Large intestine (tissue), 12 donors: ENCODE measurements at places on chromosomes 7 and 10.

DNA sequence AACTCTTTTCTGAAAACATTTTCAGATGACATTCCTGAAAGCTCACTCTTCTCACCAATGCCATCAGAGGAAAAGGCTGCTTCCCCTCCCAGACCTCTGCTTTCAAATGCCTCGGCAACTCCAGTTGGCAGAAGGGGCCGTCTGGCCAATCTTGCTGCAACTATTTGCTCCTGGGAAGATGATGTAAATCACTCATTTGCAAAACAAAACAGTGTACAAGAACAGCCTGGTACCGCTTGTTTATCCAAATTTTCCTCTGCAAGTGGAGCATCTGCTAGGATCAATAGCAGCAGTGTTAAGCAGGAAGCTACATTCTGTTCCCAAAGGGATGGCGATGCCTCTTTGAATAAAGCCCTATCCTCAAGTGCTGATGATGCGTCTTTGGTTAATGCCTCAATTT lies 16.5 kb downstream of the ANLN start:
- no peak overlapping the region for H3K4me3 ChIP-seq
- peaks cover 11% of the 10 kb centered on the region for H3K36me3 ChIP-seq
- no peak for DNase-seq
- no peaks in the 10 kb centered on the region for H3K27me3 ChIP-seq
- no peaks in the 10 kb centered on the region for H3K4me1 ChIP-seq
- no peak overlapping the region for H3K27ac ChIP-seq

DNA sequence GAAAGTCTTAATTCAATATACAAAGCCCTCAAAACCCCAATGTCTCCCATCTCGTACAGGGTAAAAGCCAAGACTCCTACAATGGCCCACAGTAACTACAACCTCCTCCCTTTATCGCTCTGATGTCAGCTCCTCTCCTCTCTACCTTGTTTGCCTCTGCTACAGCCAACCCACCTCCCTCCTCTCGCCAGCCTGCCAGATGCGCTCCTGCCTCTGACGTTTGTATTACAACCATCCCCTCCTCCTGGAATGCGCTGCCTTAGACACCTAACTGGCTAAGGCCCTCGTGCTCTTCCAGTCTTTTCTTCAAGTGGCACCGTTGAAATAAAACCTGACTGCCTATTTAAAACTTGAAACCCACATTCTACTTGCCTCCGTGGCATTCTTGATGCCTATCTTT lies 115.3 kb upstream of the MYO3A start:
- H3K4me1 ChIP-seq, result no peaks in the 10 kb centered on the region
- DNase-seq, result no peak
- H3K27ac ChIP-seq, result no peak overlapping the region
- no peak overlapping the region for H3K4me3 ChIP-seq

- no peaks in the 10 kb centered on the region for H3K36me3 ChIP-seq
- H3K27me3 ChIP-seq, result no peaks in the 10 kb centered on the region
- no peak overlapping the region for H3K27ac ChIP-seq
- no peaks in the 10 kb centered on the region for H3K4me1 ChIP-seq
These were observed 79.0 kb upstream of the CDK6 start for GRCh38 chr7:92915348-92915747.

DNA sequence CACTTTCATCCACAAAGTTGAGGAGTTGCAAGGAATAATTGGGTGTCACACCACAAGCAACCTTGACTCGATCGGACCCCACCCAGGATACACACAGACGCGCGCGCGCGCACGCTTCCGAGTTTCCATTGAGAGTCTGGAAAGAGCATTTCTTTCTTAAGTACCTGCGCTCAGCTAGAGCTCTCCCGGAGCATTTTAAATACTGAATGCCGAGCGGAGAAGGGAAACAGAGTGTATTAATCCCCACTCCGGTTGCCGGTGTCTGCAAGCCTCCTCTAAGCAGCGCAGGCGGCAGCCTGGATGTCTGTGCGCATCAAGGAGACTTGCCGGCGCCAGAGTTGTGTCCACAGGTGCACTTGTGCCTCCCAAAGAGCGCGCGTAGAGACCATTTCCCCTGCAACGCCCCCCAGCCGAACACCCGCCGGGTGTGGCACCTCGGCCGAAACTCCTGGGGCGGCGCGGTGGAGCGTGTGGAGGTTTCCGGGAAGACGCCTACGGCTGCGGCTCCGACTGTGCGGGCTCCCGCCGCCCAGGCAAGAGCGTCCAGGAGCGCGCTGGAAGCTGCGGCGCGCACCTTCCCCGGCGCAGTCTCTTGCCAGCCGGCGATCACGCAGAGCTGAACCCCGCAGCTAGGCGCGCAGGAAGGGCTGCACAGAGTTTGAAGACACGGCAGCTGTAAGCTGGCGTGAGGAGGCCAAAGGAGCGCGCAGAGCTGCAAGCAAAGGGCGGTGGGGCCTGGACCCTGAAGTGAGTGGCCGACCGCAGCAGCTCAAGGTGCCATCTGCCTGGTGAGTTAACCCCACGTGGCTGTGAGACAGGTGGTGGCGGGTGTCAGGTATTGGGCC lies 1.1 kb upstream of the FEZF1 start:
- H3K36me3 ChIP-seq, result no peaks in the 10 kb centered on the region
- H3K4me3 ChIP-seq, result no peak overlapping the region
- peaks cover 98% of the 10 kb centered on the region for H3K27me3 ChIP-seq
- peak; percentile 45 for DNase-seq
- peaks cover 17% of the 10 kb centered on the region for H3K4me1 ChIP-seq

GRCh38 chr10:124117833-124118232 lies 24.4 kb upstream of the CHST15 start:
- no peak overlapping the region for H3K27ac ChIP-seq
- DNase-seq, result no peak
- H3K4me3 ChIP-seq, result no peak overlapping the region
- H3K36me3 ChIP-seq, result no peaks in the 10 kb centered on the region
- H3K27me3 ChIP-seq, result no peaks in the 10 kb centered on the region
